Fibroblast of lung (primary cell): ENCODE measurements at places on chromosomes 16 and 17. TPM values are rescaled to one million over a fixed set of nuclear protein-coding genes. Genes with fewer than 3 reads are reported as not detected.

DNA sequence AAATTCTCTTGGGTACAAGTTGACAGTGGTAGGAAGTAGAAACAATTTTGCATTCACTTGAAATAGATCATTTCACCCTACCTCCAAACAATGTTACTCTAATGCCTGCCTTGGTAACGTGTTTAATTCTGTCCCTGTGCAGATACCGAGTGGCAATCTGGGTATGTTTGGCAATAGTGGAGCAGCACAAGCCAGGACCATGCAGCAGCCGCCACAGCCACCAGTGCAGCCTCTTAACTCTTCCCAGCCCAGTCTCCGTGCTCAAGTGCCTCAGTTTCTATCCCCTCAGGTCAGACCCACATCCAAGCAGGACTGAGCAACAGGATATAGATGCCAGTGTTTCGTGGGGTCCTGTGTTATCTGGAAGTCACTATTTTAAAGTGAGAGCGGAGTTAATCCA is 49.3 kb downstream of the TMC6 start:
- DNase-seq = no peak

- peak; percentile 70 for DNase-seq
Observed at GRCh38 chr16:86824751-86825296, 246.5 kb downstream of the FOXL1 start.

DNA sequence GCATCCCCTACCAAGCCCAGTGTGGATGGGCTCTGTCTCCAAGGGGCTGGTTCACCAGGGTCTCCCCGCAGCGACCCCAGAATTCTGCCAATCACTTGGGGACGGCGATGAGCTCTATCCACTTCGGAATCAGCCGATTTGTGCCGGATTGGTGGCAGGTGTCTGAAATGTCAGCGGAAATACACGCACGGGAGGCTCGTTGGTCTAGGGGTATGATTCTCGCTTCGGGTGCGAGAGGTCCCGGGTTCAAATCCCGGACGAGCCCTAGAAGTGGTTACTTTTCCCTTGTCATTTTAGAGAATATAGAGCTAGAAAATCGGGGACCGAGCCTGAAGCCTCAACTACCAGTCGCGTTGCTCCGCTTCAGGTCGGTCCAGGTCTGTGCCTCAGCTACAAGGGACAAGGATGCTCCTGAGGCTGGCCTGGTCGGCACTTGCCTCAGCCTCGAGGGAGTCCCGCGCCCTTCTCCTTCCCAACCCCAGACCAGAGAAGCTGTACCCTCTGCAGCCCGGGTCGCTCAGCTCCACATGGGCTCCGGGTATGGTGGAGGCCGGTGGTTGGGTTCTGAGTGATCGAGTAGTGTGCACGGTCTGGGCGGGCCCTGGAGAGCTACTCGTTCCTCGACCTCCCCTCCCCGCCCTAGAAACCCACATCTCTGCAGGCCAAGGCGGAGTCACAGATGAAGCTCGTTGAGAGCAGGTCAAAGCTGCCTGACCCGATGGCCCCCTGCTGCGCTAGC is 16.0 kb upstream of the OR1F1 start:
- peak; percentile 72 for DNase-seq

GRCh38 chr17:6179017-6179416 is 108.8 kb downstream of the WSCD1 start:
- no peak for DNase-seq

The KRT17 gene
- polyA plus RNA-seq = 0.89 and 0.90 TPM in 2 replicates

DNA sequence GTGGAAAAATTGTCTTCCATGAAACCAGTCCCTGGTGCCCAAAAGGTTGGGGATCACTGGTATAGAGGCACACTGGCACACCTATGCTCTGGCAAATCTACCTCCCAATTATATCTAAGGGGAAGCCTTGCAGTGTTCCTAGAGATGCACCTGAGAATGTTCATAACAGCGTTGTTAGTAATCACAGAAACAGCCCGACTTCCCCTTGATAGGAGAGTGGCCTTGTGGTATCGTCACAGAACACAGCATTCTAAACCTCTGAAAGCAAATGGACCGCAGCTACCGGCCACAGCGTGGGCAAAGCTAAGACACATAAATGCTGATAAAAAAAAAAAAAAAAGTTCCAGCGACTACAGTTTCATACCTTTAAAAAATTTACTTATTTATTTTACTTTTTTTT is 39.1 kb upstream of the ADGRG1 start:
- DNase-seq = no peak
